GM10248 (cell line): ENCODE measurements at places on chromosomes 13 and 19.

- no peak for DNase-seq
Measured at GRCh38 chr19:12937093-12937926, 1.1 kb upstream of the CALR start.

GRCh38 chr13:48185018-48185417 is 48.0 kb upstream of the ITM2B start:
- no peak for DNase-seq

DNA sequence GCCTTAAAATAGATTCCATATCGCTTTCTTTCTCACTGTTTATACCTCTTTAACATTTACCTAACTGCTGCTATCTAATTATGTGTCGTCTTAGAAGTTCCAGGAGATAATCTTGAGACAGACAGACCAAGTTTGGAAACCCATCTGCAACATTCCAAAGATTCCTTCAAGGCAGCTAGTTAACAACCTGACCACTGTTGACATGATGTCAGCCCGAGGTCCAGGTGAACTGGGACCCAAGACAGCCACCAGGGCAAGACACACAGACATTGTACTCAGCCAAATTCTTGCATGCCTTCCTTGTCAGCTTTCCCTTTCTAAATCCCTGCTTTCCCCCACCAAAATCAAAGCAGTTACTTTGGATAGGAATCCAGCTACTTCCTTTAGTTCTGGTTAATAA is 1476.5 kb upstream of the PRR20A start:
- no peak for DNase-seq

GRCh38 chr13:49936968-49937273 is 781 bp upstream of the SPRYD7 start:
- DNase-seq: no peak

GRCh38 chr13:81771951-81772350 is 1431.0 kb upstream of the SPRY2 start:
- no peak for DNase-seq

GRCh38 chr13:111247552-111247951 is 72.9 kb upstream of the TEX29 start:
- DNase-seq: no peak

- DNase-seq: no peak
Measured at GRCh38 chr13:113837560-113838355, 26.1 kb downstream of the GAS6 start.

DNA sequence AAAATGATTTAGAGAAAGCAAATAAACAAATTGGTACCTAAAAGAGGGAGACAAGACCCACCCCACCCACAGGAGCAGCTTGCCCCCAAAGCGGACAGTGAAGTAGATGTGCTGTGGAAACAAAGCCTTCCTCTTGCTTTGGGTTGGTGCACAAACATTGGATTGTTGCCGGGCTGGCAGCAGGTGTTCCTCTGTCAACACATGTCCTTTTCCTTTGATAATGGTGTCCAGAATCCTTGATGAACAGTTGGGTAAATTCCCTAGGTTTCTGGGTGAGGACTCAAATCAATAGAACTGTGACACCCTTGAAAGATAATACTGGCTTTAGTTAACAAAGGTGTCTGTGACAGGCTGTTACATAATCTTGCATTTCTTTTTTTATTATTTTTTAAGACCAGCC is 311.8 kb downstream of the SPRY2 start:
- no peak for DNase-seq

DNA sequence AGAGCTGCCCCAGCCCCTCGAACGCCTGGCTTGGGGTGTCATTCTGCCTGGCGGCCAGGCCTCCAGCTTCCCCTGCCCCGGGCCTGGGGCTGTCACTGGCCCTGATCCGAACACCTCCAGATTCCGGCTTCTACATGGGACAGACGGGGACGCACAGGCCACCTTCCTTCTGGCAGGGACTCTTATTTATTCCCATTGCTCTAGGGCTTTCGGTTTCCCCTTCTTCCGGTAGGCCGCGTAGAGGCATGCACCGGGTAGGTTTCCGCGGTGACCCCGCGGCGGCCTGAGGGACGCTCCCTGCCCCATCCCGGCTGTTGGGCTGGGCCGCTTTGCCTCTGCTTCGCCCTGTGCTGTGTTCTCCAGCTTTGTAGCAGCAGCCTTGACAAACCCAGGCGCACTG is 28.2 kb downstream of the CERS1 start:
- no peak for DNase-seq

DNA sequence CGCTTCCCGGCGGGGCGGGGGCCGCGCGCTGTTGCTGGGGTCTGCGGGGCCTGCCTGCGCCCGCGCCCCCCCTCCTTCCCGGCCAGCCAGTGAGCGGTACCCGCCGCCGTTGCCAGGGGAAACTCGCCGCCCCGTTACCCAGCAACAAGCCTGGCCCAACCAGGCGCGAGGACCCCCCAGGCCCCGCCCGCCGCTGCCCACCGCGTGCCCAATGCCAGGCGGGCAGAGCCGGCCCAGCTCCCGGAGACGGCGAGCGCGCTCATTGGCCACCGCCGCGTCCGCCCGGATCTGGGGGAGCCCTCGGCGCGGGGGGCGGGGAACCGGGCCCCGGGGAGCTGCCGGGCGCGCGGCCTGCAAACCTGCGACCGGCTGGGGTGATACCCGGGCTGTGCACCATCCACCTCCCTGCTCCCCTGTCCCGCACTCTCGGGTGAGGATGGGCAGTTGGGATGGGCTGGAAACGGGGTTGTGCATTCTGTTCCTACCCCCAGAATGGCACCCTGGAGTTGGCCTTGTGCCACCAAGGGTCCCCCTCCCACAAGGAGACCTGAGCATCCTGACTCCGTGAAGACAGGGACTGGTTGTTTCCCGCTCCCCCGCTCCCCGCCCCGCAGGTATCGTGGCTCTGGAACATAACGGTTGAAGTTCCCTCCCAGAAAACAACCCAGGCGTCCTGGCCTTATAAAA is 8.8 kb upstream of the BBC3 start:
- peak; percentile 32 for DNase-seq

GRCh38 chr19:18014197-18014596 is 6.2 kb downstream of the ARRDC2 start:
- DNase-seq: no peak

GRCh38 chr19:49855277-49855675 is 4.3 kb downstream of the PTOV1 start:
- DNase-seq: no peak
